ENCODE measurements at places on chromosomes 6 and 20.

DNA sequence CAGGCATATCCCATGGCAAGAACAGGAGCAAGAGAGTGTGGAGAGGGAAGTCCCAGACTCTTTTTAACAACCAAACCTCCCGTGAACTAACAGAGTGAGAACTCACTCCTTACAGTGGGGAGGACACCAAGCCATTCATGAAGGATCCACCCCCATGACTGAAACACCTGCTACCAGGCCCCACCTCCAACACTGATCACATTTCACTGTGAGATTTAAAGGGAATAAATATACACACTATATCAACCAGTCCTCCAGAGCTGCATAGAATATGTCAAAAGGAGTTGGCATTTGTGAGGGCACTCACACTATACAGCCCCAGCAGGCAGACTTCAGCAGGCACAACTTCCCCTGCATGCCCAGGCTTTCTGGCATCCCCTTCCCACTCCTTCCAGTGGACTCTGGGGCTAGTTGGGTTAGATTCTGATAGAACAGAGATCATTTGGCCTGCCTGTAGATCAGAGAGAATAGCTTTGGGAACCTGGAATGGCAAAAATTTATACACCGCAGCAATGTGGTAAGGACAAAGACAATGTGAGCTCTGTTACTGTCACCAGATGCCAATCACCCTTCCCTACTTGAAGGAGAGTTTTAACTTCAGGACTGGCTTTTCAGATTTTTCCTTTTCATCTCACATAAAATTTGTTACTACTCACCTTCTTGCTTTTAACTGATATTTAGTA lies 25.2 kb upstream of the TENT5A start:
- no peak for DNase-seq

DNA sequence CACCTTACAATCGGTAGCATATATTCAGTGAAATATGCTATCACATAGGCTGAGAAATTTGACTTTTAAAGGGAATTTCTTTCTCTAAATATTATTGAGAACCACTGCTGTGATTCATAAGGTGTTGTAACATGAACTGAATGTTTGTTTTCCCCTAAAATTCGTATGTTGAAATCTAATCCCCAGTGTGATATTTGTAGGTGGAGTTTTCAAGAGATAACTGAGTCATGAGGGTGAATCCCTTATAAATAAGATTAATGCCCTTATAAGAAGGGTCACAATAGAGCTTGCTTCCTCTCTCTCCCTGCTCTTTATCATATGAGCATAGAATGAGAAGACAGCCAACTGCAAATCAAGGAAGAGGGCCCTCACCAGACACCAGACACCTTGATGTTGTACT lies 64.8 kb downstream of the LMBRD1 start:
- DNase-seq: no peak

DNA sequence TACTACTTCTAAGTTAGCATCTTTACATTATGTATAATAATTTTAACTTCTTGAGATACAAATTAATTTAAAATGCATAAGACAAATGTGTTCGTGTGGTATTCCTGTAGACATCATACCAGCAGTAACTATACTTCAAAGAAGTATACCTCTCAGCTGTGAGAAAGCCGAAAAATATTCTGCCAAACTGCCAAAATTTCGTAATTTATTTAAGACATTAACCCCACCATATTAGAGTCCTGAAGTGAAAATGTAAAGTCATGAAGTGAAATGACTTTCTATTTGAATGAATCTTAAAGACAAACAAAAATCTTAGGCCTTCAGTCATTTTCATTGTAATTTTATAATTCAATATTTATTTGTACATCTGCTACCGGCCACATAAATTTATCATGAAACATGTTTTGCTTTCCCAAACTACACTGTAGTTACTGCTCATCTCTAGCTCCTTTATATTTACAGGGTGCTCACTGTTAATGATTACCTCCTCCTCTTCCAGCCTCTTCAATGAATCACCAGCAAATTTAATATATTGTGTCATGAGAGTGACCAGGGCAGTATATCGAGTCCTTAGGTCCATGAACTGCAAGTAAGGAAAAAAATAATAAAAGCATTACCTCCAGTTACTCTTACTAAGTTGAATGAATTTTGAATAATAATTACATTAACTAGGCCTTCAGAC lies 18.5 kb downstream of the DST start:
- no peak for DNase-seq

DNA sequence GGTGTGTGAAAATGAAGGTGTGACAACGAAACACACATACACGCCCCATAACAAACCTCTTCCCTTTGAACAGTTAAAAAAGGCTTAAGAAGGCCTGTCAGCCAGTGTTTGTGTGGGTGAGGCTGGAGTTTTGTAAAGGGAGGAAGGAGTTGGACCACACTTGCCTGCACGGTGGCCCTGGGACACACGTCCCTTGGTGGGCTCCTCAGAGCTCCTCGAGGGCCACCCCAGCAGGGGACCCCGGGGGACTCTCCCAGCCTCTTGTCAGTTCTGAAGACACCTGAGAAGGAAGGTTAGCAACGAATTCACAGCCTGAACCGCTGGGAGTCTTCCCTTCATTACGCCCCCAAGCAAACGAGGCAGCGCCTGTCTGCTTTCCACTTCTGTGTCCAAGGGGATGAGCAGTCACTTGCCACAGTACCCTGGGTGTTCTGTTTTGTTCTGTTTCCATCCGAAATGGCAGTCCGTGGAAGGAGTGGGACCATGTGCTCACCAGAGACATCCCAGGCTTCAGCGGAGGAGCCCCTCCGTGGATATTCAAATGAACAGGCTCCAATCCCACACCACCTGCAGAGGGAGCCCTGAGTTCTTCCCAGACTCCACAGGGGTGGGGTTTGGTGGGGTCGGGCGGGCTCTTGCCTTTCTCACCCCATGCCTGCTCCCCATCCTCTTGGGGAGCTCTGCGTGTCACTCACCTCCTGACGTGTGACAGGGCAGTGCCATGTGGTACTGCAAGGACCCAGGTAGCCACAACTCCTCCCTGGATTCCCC lies 68.6 kb downstream of the NRN1 start:
- no peak for DNase-seq
